ENCODE measurements at places on chromosomes 7 and 10.

DNA sequence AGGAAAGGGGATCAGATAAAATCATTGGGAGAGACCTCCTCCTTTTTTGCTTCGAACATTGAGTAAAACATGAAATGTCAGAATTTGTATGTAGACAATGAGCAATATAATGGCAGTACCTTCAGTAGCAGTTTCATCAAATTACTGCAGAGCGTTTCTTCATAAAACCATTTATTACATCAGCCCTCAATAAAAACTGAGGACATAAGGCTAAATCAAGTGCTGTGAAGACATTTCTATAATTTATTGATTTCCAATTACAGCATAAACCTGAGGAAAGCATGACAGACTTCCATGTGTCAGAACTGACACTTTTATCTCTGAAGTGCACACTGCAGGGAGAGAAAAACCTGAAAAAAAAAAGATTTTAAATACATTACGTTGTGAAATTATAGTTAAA, 172.6 kb upstream of the ZNF804B start:
- no peaks in the 10 kb centered on the region for H3K27me3 ChIP-seq
- H3K4me1 ChIP-seq: peaks cover 12% of the 10 kb centered on the region
- H3K4me3 ChIP-seq: no peak overlapping the region
- no peak for DNase-seq
- no peak overlapping the region for H3K27ac ChIP-seq

GRCh38 chr10:14659626-14660196, 115.0 kb downstream of the FAM107B start:
- H3K4me1 ChIP-seq: no peaks in the 10 kb centered on the region
- no peak overlapping the region for H3K4me3 ChIP-seq
- no peaks in the 10 kb centered on the region for H3K36me3 ChIP-seq
- DNase-seq: no peak
- no peak overlapping the region for H3K27ac ChIP-seq
- peaks cover 1% of the 10 kb centered on the region for H3K27me3 ChIP-seq

- no peaks in the 10 kb centered on the region for H3K4me1 ChIP-seq
- H3K4me3 ChIP-seq: no peak overlapping the region
- peaks cover 13% of the 10 kb centered on the region for H3K27me3 ChIP-seq
- peak overlapping the region; percentile 19 for H3K27ac ChIP-seq
- DNase-seq: peak; percentile 83
Observed at GRCh38 chr7:44565097-44565794, 8.5 kb downstream of the DDX56 start.

- H3K4me1 ChIP-seq: peaks cover 82% of the 10 kb centered on the region
- peak; percentile 49 for DNase-seq
- H3K36me3 ChIP-seq: peaks cover 29% of the 10 kb centered on the region
- H3K27ac ChIP-seq: peak overlapping the region; percentile 97
- peaks cover 20% of the 10 kb centered on the region for H3K27me3 ChIP-seq
- H3K4me3 ChIP-seq: peak overlapping the region; percentile 71
Observed at GRCh38 chr10:102627736-102628293, 16.5 kb upstream of the TRIM8 start.

DNA sequence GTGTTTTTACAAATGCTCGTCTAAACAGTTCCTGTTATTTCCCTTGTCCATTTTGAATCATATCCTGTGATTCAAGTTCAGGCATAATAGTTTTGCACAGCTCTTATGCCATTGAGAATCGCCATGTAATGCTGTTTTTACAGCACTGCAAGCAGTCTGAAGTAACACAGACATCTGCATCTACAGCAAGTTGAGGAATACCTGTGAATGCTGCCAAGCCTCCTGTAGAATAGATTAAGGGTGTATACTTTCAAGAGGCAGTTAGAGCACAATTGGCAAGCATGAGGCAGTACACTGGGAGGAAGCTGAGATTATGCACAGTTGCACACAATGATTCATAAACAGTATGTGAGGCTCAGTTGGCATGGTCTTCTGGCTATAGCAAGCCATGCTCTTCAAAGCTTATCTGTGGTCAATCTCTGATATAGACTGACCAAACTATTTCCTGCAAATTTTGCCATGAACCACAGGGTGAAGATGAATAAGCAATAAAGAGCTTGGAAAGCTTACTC, 121.9 kb upstream of the AKR1E2 start:
- H3K27me3 ChIP-seq: no peaks in the 10 kb centered on the region
- H3K36me3 ChIP-seq: no peaks in the 10 kb centered on the region
- peaks cover 48% of the 10 kb centered on the region for H3K4me1 ChIP-seq
- H3K4me3 ChIP-seq: no peak overlapping the region
- no peak for DNase-seq

- peak overlapping the region; percentile 38 for H3K4me3 ChIP-seq
- no peak overlapping the region for H3K27ac ChIP-seq
- no peak for DNase-seq
Observed at GRCh38 chr10:103554488-103555324, 61.2 kb downstream of the NEURL1 start.

DNA sequence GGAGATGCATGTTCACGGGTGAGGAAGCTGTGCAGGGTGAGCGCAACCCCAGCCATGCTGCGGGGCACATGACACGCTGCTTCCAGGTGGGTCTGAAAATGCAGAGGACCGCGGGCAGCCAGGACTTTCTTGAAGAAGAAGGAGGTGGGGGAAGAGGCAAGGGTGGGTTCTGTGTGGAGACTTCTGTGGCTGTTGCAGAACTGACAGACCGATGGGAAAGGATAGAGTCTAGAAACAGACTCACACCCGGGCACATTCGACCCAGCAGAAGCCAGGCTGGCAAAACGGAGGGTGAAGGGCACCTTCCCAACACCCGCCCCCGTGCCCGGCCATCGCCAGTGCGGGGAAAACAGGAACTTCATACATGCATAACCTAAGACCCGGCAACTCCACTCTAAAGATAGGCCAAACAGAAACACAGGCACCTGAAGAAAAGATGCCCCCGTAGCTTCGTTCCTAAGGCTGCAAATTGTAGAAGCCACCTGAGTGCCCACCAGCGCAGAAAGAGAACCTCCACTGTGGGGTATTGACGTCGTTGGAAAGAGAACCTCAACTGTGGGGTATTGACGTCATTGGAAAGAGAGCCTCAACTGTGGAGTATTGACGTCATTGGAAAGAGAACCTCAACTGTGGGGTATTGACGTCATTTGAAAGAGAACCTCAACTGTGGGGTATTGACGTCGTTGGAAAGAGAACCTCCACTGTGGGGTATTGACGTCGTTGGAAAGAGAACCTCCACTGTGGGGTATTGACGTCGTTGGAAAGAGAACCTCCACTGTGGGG, 4.8 kb upstream of the KNDC1 start:
- no peak overlapping the region for H3K4me3 ChIP-seq
- no peaks in the 10 kb centered on the region for H3K36me3 ChIP-seq
- no peak for DNase-seq
- peaks cover 5% of the 10 kb centered on the region for H3K4me1 ChIP-seq

- no peak for DNase-seq
- peaks cover 54% of the 10 kb centered on the region for H3K36me3 ChIP-seq
- peak overlapping the region; percentile 67 for H3K27ac ChIP-seq
Observed at GRCh38 chr10:17235136-17235535, 7.1 kb downstream of the VIM start.

DNA sequence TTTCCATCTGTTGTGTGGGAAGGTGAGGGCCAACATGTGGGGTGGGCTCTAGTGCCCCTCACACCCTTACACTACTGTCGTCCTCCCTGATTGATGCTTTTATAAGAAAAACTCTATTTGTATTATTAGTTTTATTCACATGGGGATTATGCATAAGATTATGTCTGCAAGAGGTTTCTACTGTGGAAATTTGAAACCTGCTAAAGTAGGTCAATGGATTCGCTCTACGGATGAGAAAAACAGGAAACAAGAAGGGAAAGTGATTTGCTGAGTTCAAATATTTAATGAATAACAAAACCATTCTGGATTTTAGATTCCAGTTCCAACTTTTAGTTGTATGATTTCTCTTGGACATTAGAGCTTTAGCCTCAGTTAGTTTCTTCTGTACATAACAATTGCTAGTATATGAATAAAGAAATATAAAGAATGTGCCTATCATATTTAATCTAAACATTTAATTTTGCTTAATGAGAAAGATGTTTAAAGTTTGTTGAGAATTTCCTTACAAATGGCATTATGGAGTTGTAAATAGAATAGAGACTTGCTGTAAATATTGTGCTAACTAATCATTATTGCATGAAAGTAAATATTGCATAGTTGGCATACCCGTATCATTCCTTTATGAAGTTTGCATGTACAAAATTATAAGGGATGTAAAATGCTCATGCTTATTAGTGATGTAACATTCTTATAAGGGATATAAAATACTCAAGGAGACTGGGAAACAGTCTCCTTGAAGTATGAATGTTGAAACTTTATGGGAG, 193.8 kb downstream of the THSD7A start:
- H3K27ac ChIP-seq: no peak overlapping the region
- DNase-seq: no peak
- H3K4me1 ChIP-seq: peaks cover 3% of the 10 kb centered on the region
- no peak overlapping the region for H3K4me3 ChIP-seq
- no peaks in the 10 kb centered on the region for H3K27me3 ChIP-seq

- no peak overlapping the region for H3K27ac ChIP-seq
- H3K27me3 ChIP-seq: no peaks in the 10 kb centered on the region
- DNase-seq: no peak
- H3K4me3 ChIP-seq: no peak overlapping the region
- H3K4me1 ChIP-seq: no peaks in the 10 kb centered on the region
- no peaks in the 10 kb centered on the region for H3K36me3 ChIP-seq
Observed at GRCh38 chr7:81158189-81158588, 239.3 kb upstream of the SEMA3C start.

- peaks cover 4% of the 10 kb centered on the region for H3K27me3 ChIP-seq
- no peak overlapping the region for H3K27ac ChIP-seq
- H3K4me1 ChIP-seq: peaks cover 14% of the 10 kb centered on the region
- H3K4me3 ChIP-seq: no peak overlapping the region
Observed at GRCh38 chr7:101882005-101882421, 64.6 kb downstream of the CUX1 start.

DNA sequence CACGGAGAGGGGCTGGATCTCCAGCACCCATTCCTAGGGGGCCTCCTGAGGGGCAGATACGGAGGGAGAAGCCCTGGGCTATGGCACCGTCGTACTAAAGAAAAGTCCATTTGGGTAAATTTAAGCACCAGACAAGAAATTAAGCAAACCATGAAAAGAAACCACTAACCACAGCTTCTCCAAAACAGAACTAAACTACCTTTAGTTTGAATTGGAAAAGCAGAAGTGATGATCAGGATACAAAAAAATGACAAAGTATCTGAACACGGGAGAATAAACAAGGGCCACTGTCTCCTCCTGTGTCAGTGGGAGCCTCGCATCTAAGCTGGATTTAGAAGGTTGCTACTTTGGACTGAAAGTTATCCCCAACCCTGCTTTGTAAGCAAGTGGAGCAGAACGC, 69.1 kb downstream of the DIP2C start:
- no peak for DNase-seq
- H3K36me3 ChIP-seq: no peaks in the 10 kb centered on the region
- H3K27me3 ChIP-seq: peaks cover 8% of the 10 kb centered on the region
- H3K4me1 ChIP-seq: no peaks in the 10 kb centered on the region
- H3K4me3 ChIP-seq: no peak overlapping the region
- H3K27ac ChIP-seq: no peak overlapping the region

- H3K4me1 ChIP-seq: no peaks in the 10 kb centered on the region
- H3K4me3 ChIP-seq: no peak overlapping the region
- no peak for DNase-seq
- no peak overlapping the region for H3K27ac ChIP-seq
- peaks cover 2% of the 10 kb centered on the region for H3K27me3 ChIP-seq
Observed at GRCh38 chr10:111098679-111099437, 22.0 kb downstream of the ADRA2A start.

DNA sequence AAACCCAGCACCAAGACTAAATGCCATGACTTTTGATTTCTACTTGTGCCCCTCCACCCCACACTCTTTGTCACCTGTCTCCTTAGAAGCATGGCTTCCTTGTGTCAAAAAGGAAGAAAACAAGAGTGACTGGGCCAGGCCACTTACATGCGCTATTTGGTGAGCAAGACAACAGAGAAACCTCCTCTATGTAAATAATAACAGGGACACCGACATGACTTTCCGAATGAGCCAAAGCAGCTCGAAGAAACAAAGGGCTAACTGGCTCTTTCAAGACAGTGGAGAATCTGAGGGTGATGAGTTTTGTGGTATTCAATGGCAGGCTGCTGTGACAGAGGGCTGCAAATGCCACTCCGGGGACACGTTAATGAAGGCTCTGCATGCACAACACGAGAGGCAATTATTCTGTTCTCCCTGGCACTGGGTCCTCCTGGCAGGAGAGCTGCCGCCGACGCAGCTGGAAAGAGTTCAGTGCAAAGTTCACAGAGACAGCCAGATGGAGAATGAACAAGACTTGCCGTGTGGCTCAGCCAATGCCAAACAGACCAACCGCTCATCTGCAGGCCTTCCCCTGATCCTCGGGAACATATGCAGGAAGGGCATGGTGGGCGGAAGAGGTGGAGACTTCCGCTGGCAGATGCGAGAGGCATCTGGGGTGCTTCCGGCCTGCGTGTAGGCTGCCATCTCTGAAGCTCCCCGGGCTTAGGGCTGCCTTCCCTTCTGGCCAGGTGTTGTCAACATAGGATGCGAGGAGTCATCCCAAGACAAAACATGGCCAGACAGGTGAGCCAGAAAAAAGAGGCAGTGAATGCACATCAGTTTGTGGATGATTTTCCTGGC, 59.1 kb upstream of the SMNDC1 start:
- H3K27ac ChIP-seq: no peak overlapping the region
- H3K4me3 ChIP-seq: no peak overlapping the region
- peaks cover 4% of the 10 kb centered on the region for H3K27me3 ChIP-seq
- H3K4me1 ChIP-seq: peaks cover 6% of the 10 kb centered on the region
- no peaks in the 10 kb centered on the region for H3K36me3 ChIP-seq

GRCh38 chr7:130921391-130922180, 187.6 kb upstream of the KLF14 start:
- no peak overlapping the region for H3K4me3 ChIP-seq

- H3K36me3 ChIP-seq: no peaks in the 10 kb centered on the region
- peaks cover 6% of the 10 kb centered on the region for H3K27me3 ChIP-seq
- H3K4me1 ChIP-seq: peaks cover 13% of the 10 kb centered on the region
- no peak overlapping the region for H3K4me3 ChIP-seq
Observed at GRCh38 chr10:10044922-10045764, 972.5 kb upstream of the CELF2 start.

DNA sequence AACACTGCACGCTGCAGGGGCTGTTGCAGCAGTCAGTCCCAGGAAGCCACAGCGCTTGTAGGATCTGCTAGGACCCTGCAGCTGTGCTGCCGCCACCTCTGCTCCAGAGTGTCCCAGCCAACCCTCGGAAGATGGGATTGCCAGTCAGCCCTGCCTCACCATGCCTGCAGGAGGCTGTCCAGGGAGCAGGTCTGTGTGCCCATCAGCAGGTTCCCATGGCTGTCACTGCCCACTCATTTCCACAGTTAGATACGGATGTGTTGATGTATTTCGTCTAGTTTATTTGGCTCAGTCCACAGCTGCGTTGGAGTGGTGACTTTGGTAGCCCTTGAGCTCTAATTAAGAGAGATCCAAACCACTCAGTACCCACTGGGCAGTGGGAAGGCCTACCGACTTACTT, 35.7 kb downstream of the SHH start:
- peaks cover 45% of the 10 kb centered on the region for H3K36me3 ChIP-seq
- no peak overlapping the region for H3K4me3 ChIP-seq
- no peak for DNase-seq
- H3K27ac ChIP-seq: no peak overlapping the region
- peaks cover 7% of the 10 kb centered on the region for H3K27me3 ChIP-seq

- no peaks in the 10 kb centered on the region for H3K36me3 ChIP-seq
- no peaks in the 10 kb centered on the region for H3K27me3 ChIP-seq
- DNase-seq: no peak
- no peak overlapping the region for H3K4me3 ChIP-seq
Observed at GRCh38 chr10:85510682-85511081, 855.9 kb downstream of the GRID1 start.
